ENCODE measurements at places on chromosomes 12 and 14.

- no peak for DNase-seq
These were observed 49.2 kb downstream of the DAD1 start for GRCh38 chr14:22539831-22540230.

DNA sequence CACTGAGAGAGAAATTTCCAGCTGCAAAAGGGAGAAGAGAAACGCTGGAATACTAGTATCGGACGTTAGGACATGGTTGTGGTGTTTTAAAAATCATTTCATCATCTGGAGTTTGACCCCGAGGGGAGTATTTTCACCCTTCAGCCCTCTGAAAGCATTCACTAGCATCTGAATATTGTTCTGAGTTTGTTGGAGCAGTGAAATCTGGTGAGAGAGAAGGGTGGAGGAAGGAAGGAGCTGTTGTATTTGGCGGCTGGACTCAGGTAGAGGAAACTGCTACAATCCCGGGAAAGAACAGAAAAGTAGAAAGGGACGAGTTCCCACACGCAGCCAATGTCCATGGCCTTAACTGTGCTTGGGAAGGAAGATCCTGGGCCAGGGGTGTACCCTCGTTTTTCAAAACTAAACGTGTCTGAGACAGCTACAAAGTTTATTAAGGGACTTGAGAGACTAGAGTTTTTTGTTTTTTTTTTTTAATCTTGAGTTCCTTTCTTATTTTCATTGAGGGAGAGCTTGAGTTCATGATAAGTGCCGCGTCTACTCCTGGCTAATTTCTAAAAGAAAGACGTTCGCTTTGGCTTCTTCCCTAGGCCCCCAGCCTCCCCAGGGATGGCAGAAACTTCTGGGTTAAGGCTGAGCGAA lies 896 bp upstream of the CDKN1B start:
- no peak for DNase-seq

- DNase-seq, result no peak
These were observed 10.1 kb downstream of the SPATS2 start for GRCh38 chr12:49377386-49377785.

- no peak for DNase-seq
These were observed 110.6 kb upstream of the TMEM132D start for GRCh38 chr12:130014485-130014807.

DNA sequence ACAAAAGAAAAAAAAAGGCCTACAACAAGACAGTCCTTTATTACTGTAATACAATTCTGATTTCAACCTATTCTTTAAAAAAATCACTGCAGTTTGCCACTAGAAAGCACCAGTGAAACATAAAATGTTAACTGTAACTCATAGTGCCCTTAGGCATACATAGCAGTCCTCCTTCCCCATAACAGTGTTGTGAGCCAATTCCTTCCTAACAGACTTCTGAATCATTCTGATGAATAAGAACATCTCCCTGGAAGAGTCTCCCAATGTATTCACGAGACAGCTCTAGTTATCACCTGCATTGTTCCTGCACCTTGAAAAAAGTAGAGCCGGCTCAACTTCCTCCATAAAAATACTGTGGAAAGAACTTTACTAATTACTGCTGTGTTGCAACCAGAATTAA lies 213.6 kb upstream of the FSCB start:
- DNase-seq, result no peak

GRCh38 chr14:53695692-53696214 lies 260.9 kb downstream of the BMP4 start:
- DNase-seq, result no peak

- no peak for DNase-seq
These were observed 100.4 kb upstream of the FGD4 start for GRCh38 chr12:32298917-32299316.

- DNase-seq, result peak; percentile 61
These were observed 91.8 kb downstream of the PLXNC1 start for GRCh38 chr12:94240171-94240570.

GRCh38 chr14:65813760-65814384 lies 401.3 kb downstream of the FUT8 start:
- DNase-seq, result no peak

- no peak for DNase-seq
These were observed 24.6 kb downstream of the FAM222A start for GRCh38 chr12:109738209-109738608.

DNA sequence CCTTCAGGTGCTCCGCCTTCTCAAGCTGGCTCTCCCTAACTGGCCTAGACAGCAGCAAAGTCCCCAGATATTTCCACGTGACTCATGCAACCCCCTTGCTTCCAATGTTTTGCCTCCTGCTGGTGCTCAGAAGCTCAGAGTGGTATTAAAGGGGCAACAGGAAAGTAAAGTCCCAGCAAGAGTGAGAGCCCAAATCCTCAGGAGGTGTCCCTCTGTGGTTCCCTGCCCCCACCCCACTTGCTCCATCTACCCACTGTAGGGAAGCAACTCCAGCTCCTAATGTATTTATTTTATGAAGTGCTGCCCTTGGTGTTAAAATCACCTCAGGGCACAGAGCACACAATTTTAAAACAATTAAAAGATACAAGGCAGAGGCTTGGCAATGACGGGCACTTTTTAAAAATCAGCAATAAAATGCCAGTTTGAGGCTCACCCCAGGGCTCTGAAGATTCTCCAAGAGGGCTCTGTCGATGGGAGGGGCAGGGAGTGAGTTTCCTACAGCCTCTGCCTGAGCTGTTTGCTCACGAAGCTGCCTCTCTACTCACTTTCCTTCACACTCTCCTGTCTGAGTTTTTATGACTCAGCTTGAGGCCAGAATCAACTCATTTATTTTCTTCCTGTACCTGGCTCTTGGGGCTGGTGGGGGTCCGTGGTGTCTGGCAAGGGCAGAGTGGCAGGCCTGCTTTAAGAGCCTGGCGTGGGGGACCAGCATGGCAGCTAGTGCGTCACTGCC lies 81.9 kb upstream of the MAX start:
- no peak for DNase-seq

- no peak for DNase-seq
These were observed 10.1 kb upstream of the SAV1 start for GRCh38 chr14:50678163-50678562.

DNA sequence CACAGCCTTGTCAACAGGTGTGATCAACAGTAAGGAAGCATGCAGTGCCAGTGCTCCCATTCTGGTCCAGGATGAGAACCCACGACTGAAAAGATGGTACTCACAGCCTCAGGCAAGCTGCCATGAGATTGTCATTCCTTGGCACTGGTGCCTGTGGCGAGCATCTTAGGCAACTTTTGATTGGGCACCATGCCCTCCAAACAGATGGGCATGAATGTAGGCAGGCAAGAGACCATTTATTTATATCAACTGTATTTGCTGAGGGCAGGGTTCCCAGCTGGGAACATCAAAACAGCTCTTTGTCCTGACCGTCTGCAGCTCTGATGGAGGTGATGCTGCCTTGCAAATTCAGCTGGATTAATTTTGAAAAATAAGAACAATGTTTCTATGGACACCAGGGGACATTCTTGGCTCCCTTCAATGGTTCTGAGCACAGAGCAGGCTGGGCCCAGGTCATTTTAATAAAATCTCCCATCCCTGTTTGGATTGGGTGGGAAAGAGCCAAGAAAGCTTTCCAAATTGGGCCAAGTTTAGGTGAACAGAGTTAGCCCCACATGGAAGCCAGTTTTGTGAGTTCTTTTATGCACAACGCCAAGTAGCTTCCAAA lies 522.5 kb downstream of the RMST start:
- DNase-seq, result no peak
